PC-9 (cell line): ENCODE measurements at places on chromosomes 16 and 17. TPM values are rescaled to one million over a fixed set of nuclear protein-coding genes. Genes with fewer than 3 reads are reported as not detected.
A peak's percentile ranks its signal among the peaks of the same experiment; 100 is the strongest.

- H3K36me3 ChIP-seq: no peaks in the 10 kb centered on the region
- no peak overlapping the region for H3K4me3 ChIP-seq
- DNase-seq: no peak
- H3K4me1 ChIP-seq: no peaks in the 10 kb centered on the region
- no peaks in the 10 kb centered on the region for H3K27me3 ChIP-seq
Measured at GRCh38 chr17:71909155-71909554, 211.7 kb upstream of the SOX9 start.

The KRT40 gene
- total RNA-seq: not detected in 2 replicates

The ABAT gene
- 8.6 and 12.9 TPM in 2 replicates for total RNA-seq

The HASPIN gene
- 25.1 and 26.8 TPM in 2 replicates for total RNA-seq

The CCDC40 gene
- total RNA-seq: 11.0 and 14.2 TPM in 2 replicates

GRCh38 chr16:17213025-17213424 is 257.7 kb downstream of the XYLT1 start:
- no peak overlapping the region for H3K27ac ChIP-seq
- H3K4me1 ChIP-seq: no peaks in the 10 kb centered on the region
- no peaks in the 10 kb centered on the region for H3K36me3 ChIP-seq
- no peak overlapping the region for H3K4me3 ChIP-seq
- DNase-seq: no peak

DNA sequence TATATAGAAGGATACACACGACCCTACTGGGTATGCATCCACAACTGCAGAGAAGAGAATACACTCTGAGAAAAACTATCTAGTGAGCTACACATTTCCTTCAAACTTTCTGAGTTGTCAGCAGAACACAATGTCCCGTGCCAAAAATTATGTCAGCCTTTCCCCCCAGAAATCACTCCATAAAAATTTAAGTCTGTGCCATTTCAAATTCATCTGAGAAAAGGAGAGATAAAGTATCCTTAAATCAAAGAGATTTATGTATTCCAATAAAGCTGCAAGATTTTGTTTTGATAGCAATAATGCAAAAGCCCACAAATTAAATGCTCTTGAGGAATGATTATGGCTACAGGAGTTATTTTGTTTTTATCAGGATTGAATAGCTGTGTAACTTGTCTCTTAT is 760.1 kb downstream of the CDH11 start:
- no peaks in the 10 kb centered on the region for H3K36me3 ChIP-seq
- H3K27me3 ChIP-seq: 0 out of 2 replicates have a peak, but pooled peaks cover 5% of the 10 kb centered on the region
- no peaks in the 10 kb centered on the region for H3K4me1 ChIP-seq

DNA sequence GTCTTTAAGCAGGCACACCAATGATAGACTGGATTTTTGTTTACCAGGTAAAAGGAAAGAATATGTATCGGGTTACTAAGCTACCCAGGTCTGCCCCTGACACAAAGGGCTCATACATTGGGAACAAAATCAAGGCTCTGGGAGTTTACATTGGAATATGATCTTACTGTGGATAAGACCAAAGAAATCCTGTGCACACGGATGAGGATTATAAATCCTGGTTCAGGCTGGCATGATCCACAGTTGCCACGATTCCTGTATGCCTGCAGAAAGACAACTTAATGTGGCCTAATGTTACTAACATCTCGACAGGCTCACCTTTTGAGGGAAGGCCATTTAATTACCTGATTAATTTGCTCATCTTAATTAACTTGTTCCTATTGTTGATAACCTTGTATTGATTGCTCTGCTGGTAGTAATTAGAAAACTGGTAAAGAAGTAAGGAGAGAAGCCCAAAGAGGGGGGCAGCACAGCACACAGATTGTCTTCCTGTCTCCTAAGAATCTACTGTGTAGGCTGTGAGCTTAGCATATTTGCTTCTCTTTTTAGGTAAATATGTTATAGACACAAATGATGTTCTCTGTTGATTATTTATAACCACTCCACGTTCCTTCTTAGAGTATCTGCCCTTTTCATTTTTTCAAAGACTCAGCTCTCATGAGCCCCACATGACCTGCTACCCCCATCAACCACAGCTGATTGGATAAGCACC is 51.0 kb upstream of the TOX3 start:
- H3K4me3 ChIP-seq: no peak overlapping the region
- H3K36me3 ChIP-seq: no peaks in the 10 kb centered on the region
- no peaks in the 10 kb centered on the region for H3K27me3 ChIP-seq

The ABCC11 gene
- 0.83 and 1.9 TPM in 2 replicates for total RNA-seq

The CORO7 gene
- 42.1 and 55.4 TPM in 2 replicates for total RNA-seq

The EME1 gene
- 18.2 and 21.0 TPM in 2 replicates for total RNA-seq

DNA sequence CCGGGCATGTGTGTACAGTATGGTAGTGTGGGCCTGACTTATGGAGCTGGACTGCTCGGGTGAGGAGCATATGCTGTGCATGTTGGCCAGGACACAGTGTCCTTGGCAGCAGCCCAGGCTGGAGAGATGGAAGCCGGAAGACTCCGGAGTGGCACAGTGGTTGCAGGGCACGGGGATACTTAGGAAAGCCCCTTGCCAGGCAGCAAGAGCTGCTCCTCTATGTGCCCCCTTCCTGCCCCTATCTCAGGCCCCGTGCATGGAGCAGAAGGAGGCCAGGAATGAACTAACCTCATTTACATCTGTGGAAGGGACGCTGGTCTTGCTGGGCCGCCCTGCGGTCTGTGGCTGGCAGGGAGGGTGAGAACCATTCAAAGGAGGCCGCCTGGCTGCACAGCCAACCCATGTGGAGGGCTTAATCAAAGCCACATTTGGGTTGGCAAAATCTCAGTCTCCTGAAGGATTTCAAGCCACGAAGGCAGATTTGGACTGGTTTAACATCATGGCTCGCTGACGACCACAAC is 32.2 kb upstream of the RCVRN start:
- no peaks in the 10 kb centered on the region for H3K36me3 ChIP-seq
- no peak for DNase-seq
- H3K4me1 ChIP-seq: no peaks in the 10 kb centered on the region
- H3K4me3 ChIP-seq: no peak overlapping the region
- H3K27me3 ChIP-seq: peaks cover 57% of the 10 kb centered on the region

The PIK3R6 gene
- not detected in 2 replicates for total RNA-seq

GRCh38 chr17:47810200-47810821 is 11.3 kb downstream of the OSBPL7 start:
- peaks cover 27% of the 10 kb centered on the region for H3K36me3 ChIP-seq
- DNase-seq: peak; percentile 99
- H3K4me3 ChIP-seq: peak overlapping the region; percentile 12; the same call in 1 of the 2 replicates

- peaks cover 24% of the 10 kb centered on the region for H3K36me3 ChIP-seq
- DNase-seq: no peak
- peaks cover 67% of the 10 kb centered on the region for H3K4me1 ChIP-seq
- H3K4me3 ChIP-seq: no peak within 1 kb of the TSS
Measured at GRCh38 chr16:19417640-19418039, at the start of gene TMC5. Gene TMC5 (plus strand): TSS chr16:19417883. CDS start chr16:19440039, 22,156 bp downstream.

The FAM20A gene
- not detected in 2 replicates for total RNA-seq

The SMURF2 gene
- total RNA-seq: 41.4 and 57.6 TPM in 2 replicates

GRCh38 chr16:55323637-55324271 is at the start of gene IRX6:
Gene IRX6 (plus strand): TSS chr16:55324203. CDS start chr16:55325092, 889 bp downstream.
- no peaks in the 10 kb centered on the region for H3K27me3 ChIP-seq
- DNase-seq: no peak
- no peaks in the 10 kb centered on the region for H3K36me3 ChIP-seq
- H3K4me1 ChIP-seq: peaks cover 9% of the 10 kb centered on the region

- H3K27me3 ChIP-seq: no peaks in the 10 kb centered on the region
- H3K36me3 ChIP-seq: no peaks in the 10 kb centered on the region
- H3K4me3 ChIP-seq: no peak overlapping the region
- no peak overlapping the region for H3K27ac ChIP-seq
Measured at GRCh38 chr16:88479793-88480760, 27.0 kb downstream of the ZFPM1 start.

The SGCA gene
- not detected in 2 replicates for total RNA-seq

GRCh38 chr17:60993497-60993896 is 315.8 kb downstream of the BCAS3 start:
- DNase-seq: no peak
- H3K4me3 ChIP-seq: no peak overlapping the region
- H3K27me3 ChIP-seq: no peaks in the 10 kb centered on the region
